ENCODE measurements at places on chromosomes 16 and 17.

DNA sequence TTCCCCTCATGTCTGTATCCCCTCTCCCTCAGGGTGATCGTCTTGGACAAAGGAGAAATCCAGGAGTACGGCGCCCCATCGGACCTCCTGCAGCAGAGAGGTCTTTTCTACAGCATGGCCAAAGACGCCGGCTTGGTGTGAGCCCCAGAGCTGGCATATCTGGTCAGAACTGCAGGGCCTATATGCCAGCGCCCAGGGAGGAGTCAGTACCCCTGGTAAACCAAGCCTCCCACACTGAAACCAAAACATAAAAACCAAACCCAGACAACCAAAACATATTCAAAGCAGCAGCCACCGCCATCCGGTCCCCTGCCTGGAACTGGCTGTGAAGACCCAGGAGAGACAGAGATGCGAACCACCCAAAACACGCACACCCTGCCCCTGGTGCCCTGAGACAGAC, 82.2 kb downstream of the ABCC6 start:
- no peak for DNase-seq

DNA sequence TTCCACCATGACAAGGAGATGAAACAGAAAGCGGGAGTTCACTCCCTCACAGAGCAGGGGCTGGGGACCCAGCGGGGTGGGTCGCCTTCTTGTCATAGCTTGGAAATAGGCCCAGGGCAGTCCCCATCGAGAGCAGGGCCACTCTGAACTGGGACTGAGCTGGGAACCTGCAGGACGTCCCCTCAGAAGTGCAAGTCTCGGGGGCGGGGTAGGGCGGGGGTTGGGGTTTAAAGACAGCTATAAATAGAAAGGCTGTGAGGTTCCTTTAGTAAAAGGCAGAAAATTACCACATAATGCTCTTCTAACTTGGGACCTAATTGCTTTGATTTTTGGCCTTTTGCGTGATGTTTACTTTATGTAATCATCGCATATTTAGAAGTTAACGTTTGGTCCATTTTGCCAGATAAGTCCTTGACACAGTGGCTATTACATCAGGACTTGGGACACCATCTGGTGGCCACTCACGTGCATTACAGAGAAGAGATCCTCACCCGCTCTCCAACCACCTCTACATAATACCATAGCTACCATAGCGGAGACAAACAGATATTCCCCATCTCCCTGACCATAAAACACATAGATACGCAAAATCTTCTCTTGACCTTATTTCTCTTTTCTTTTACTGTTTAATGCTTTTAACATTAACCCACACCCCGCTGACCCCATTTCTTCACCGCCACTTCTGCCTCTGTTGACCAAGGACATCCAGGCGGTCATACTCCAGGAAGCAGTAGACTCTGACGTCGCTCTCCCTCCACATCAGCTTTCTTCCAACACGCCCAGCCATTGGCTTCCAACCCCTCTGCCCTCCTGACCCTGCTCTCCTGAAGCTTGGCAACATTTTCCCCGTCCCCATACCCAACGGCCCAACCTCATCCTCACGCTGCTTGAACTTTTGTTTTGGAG, 27.5 kb upstream of the PIK3R6 start:
- peak; percentile 71 for DNase-seq

DNA sequence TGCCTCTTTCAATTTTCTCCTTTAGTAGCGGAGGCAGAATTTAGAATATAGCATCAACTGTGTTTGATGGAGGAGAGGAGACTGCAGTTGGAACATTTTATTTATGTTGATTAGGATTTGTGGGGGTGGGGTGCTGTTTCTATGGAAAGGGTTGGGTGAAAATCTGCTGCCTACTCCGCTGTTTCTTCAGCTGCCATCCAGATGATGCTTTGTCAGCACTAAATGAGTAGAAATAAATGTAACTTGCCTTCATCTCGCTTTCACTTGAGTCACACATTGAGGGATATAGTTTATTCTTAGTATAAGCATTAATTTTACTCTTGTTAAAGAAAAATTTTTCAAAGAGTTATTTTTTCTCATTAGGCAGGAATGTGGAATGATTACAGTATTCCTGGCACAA, 42.1 kb downstream of the ABHD15 start:
- peak; percentile 2 for DNase-seq

DNA sequence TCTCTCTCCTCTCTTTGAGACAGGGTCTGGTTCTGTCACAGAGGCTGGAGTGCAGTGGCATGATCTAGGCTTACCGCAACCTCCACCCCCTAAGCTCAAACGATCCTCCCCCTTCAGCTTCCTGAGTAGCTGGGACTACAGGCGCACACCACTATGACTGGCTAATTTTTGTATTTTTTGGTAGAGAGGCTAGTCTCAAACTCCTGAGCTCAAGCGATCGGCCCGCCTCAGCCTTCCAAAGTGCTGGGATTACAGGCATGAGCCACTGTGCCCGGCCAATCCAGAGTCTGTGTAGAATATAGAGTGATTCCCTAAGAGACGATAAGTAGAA, 65.8 kb upstream of the RPH3AL start:
- DNase-seq = no peak

DNA sequence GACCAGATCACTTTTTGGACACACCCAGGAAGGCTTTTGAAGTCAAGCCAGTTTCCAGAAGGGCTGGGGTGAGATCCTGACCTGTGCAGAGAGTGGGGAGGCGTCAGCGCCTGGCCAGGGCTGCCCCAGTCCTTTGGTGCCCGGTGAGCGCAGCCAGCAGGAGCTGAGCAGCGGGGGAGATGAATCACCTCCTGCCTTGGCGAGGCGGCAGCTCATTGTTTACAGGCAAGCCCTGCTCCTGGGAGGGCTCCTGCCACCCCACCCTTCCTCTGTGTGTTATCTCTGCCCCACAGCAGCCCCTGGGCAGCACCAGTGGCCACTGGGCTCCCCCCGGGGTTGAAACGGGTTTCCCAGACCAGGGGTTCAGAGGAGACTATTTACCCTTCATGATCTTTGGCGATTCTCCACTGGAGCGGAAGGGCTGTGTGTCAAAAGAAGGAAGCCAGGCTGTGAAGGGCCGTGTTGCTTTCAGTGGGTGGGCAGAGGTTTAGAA, 14.1 kb upstream of the ITGB4 start:
- DNase-seq = no peak
